SJSA1 (cell line): ENCODE measurements at places on chromosomes 7 and 10.

DNA sequence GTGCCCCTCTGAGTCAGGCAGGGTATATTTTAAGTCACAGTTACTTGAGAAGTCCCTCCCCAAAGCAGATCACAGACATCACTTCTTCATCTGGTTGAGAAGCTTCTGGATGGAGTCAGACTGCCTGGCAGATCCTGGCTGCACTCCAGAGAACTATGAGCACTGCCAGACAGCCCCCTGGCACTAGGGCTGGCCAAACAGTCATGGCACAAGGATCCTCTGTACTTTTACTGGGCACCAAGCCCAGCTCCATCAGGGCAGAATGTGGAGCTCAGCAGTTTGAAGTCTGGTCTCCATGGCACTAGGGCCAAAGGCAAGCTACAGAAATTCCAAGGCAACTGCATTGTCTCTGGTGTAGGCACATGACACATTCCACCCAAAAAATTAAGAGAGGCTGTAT lies 162.1 kb downstream of the NRG3 start:
- DNase-seq, result no peak

GRCh38 chr10:32054094-32054493 lies 2.1 kb downstream of the KIF5B start:
- DNase-seq, result no peak

DNA sequence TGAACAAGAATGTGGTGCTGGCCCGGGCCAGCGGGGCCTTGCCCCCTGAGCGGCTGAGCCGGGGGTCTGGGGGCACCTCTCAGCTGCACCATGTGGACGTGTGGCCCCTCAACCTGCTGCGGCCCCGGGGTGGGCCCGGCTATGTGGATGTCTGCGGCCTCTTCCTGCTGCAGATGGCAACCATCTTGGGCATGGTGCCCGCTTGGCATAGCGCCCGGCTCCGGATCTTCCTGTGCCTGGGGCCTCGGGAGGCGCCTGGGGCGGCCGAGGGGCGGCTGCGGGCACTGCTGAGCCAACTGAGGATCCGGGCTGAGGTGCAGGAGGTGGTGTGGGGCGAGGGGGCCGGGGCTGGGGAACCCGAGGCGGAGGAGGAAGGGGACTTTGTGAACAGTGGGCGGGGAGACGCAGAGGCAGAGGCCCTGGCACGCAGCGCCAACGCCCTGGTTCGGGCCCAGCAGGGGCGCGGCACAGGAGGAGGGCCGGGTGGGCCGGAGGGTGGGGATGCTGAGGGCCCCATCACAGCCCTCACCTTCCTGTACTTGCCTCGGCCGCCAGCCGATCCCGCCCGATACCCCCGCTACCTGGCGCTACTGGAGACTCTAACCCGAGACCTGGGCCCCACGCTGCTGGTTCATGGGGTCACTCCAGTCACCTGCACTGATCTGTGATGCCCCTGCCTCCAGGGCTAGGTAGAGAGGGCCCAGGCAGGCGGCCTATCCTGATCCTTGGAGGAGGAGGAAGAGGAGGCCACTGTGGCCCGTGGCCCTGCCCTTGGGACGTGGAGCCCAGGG lies 1.1 kb upstream of the TRIP6 start:
- DNase-seq, result no peak

DNA sequence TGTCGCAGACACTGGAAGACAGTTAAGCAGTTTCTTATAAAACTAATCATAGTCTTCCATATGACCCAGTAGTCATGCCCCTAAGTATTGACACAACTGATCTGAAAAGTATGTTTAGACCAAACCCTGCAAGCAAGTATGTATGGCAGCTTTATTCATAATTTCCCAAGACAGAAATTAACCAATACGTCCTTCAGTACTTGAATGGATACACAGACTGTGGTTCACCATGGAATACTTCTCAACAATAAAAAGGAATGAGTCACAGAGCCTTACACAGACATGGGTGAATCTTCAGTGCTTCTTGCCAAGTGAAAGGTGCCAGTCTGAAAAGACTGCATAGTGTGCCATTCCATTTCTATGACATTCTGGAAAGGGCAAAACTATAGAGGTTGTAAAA lies 50.2 kb upstream of the AKR1E2 start:
- no peak for DNase-seq

DNA sequence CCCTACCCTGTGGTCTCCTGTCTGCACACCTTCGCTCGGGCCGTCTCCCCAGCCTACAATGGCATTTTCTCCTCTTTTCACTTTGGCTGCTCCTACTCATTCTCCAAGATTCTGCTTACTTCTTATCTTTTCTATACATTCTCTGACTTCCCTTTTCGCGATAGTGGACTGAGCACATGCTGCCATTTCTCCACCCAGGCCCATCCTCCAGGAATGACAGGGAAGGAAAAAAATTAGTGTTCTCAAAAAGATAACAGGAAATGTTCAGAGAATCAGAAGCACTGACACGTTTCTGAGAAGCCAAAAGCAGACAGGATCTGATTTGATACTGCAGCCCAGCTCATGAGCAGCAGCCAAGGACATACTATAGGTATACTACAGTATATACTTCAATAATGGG lies 6.4 kb upstream of the ANXA11 start:
- DNase-seq, result no peak

GRCh38 chr10:43173120-43173519 lies 34.9 kb downstream of the CSGALNACT2 start:
- no peak for DNase-seq

- DNase-seq, result no peak
Measured at GRCh38 chr7:42143711-42144600, 93.1 kb downstream of the GLI3 start.
